Smooth muscle cell of bladder (primary cell): ENCODE measurements at places on chromosomes 1 and 21. TPM values are rescaled to one million over a fixed set of nuclear protein-coding genes. Genes with fewer than 3 reads are reported as not detected.

Gene DNM3
- total RNA-seq = 0.46 and 0.71 TPM in 2 replicates

Gene HSD17B7
- 26.7 and 31.2 TPM in 2 replicates for total RNA-seq

Gene NCMAP
- not detected in 2 replicates for total RNA-seq

Gene GCSAML
- total RNA-seq = not detected in 2 replicates

Gene TMEM125
- not detected in 2 replicates for total RNA-seq

Gene DHRS3
- 310 and 918 TPM in 2 replicates for total RNA-seq

Gene LCE7A
- not detected in 2 replicates for total RNA-seq

Gene TBX19
- total RNA-seq = 0.43 and 0.74 TPM in 2 replicates

Gene PIK3R3
- 0.83 and 2.1 TPM in 2 replicates for total RNA-seq

Gene LHX8
- total RNA-seq = 1.00 TPM in 1 of 2 replicates, not detected in the other

Gene SAMD13
- total RNA-seq = 0.18 and 0.43 TPM in 2 replicates

Gene S100A12
- not detected in 2 replicates for total RNA-seq

Gene RGSL1
- total RNA-seq = not detected in 2 replicates

Gene KISS1
- total RNA-seq = 0.71 TPM in 1 of 2 replicates, not detected in the other

Gene TEDDM1
- total RNA-seq = not detected in 2 replicates

Gene BTBD19
- total RNA-seq = 4.3 and 8.3 TPM in 2 replicates

Gene DEGS1
- 60.2 and 65.4 TPM in 2 replicates for total RNA-seq

Gene OPN3
- total RNA-seq = 15.5 and 17.0 TPM in 2 replicates

Gene VHLL
- total RNA-seq = 0.28 TPM in 1 of 2 replicates, not detected in the other

Gene LYPD8
- 0.14 TPM in 1 of 2 replicates, not detected in the other for total RNA-seq

Gene PPIH
- 19.8 and 20.1 TPM in 2 replicates for total RNA-seq

Gene OVAAL
- total RNA-seq = not detected in 2 replicates

Gene CASZ1
- total RNA-seq = under 0.01 and 0.14 TPM in 2 replicates

Gene LSS
- 123 and 162 TPM in 2 replicates for total RNA-seq

Gene INAVA
- total RNA-seq = under 0.01 and 0.18 TPM in 2 replicates

Gene DNAJC28
- 1.4 and 1.5 TPM in 2 replicates for total RNA-seq

Gene IQCC
- total RNA-seq = 1.0 and 1.3 TPM in 2 replicates

Gene UBL4B
- total RNA-seq = not detected in 2 replicates
